ENCODE measurements at places on chromosomes 3 and 15.

DNA sequence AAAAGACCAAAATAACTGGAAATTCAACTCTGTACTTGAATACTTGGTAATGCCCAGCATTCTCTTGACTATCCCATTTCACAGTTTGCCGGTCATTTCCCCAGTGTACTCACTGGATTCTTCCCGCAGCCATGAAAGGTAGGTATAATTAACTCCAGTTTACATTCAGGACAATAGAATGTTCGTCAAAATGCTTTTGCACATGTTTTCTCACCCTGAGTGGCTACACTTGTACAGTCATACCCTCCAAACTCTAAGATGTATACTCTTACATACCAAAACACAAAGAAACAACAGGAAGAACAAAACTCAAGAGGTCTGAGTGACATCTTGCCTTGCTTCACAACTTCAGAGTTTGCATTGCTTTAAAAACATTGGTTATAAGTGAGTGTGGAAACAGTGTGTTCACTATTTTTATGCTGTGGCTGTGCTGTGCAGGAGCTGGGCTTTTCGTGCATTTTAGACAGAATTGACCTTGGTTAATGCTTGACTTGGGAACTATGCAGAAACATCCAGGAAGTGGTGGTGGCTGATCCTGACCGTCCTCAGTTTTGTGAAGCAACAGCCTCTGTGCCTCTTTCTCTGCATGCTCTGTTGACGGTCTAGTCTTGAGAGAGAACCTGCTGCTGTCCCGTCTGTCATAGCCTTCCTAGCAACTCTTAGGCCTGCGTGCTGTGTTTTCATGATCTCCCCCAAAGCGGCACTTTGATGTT lies 90.5 kb downstream of the IGF1R start:
- DNase-seq: no peak

- DNase-seq: no peak
Measured at GRCh38 chr3:37217098-37217849, 42.9 kb upstream of the LRRFIP2 start.

DNA sequence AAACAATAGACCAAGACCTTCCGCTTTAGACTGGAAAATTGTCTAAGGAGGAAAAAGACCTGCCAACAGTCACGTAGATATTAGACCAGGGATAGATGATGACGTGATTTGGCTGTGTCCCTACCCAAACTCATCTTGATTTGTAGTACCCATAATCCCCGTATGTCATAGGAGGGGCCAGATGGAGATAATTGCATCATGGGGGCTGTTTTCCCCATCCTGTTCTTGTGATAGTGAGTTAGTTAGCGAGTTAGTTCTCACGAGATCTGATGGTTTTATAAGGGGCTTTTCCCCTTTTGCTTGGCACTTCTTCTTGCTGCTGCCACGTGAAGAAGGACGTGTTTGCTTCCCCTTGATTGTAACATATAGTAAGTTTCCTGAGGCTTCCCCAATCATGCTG lies 31.7 kb upstream of the SUCLG2 start:
- no peak for DNase-seq

GRCh38 chr3:116445990-116446389 lies 703 bp upstream of the LSAMP start:
- no peak for DNase-seq

DNA sequence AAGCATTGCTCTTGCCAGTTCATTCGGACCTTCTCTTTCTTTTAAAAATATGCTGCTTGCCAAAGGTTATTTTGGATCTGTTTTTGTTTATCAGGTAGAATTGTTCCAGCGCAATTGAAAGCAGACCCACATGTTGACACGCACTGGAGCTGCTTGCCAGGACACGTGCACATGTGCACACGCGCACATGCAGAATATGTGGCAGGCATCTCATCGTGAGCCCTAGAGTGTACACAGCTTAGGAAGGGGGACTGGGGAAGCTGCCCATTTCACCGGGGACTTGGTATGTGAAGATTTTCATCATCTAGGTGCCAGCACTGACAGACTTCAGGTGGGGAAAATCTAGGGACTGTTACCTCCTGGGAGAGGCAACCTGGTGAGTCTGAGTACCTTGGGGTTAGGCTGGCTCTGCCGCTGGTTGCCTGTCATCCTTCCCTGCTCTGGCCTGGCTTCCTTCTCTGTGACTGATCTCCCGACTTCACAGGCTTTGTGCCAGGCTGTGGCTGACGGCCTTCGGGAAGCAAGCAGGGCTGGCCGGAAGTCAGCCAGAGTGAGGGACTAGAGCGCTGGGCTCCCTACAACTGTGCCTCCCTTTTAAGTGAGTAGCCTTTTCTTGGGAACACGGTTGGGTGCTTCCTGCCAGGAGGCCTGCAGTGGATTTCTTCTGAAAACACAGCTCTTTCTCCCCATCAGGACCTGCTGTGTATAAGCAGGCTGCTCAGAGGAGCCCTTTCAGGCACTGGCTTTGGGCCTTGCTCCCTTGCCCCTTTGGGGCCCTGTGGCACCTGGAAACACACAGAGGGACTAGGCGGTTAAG lies 129.3 kb downstream of the EEFSEC start:
- no peak for DNase-seq

DNA sequence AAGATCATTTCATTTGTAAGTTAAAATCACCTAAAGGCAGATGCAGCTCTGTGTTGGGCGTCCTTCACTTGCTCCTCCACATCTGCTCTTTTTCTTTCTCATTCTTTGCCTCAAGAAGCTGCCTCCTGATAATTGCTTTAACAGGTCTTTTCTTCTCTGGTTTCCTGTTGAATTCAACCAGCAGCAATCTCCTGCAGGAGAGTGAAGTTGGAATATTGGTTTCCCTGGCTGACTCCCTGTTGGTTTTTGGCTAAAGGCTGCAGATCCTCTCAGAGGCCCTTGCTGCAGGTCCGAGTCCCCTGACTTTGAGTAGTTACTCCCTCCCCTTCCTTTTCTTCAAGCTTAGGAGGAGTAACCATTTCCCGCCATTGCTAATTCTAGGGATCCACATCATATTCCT lies 4.2 kb downstream of the TP63 start:
- DNase-seq: no peak

DNA sequence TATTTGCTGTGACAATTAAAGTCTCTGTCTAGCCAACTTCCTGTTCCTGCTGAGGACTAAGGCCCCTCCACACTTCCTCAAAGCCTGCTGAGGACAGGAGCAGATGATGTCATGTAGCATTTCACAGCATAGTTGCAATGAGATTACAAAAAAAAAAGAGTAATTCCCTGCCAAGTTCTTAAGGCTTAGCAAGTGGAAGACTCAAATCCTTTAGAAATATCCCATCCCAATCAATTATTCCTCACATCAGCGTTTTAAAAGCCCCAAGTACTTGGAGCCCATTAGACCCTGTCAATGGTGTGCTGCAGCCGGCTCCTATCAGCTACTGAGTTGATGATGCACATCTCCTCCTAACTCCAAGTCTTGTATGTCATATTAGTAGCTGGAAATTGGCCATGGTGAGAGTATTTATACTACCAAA lies 51.7 kb downstream of the TRANK1 start:
- DNase-seq: no peak

- DNase-seq: no peak
Measured at GRCh38 chr3:175898194-175898593, 1039.1 kb downstream of the NAALADL2 start.

Data from stimulated activated CD4-positive, alpha-beta T cell treated with anti-CD3 and anti-CD28 coated beads, TNF-alpha, amount 100 ng/mL, for 4 hours (primary cell).